NCI-H1105 (cell line): ENCODE measurements at places on chromosomes 11 and 22.

GRCh38 chr22:49330421-49331222 lies 497.1 kb downstream of the BRD1 start:
- DNase-seq: no peak

- peak; percentile 47 for DNase-seq
These were observed 5.7 kb downstream of the ZFTA start for GRCh38 chr11:63762654-63763495.

DNA sequence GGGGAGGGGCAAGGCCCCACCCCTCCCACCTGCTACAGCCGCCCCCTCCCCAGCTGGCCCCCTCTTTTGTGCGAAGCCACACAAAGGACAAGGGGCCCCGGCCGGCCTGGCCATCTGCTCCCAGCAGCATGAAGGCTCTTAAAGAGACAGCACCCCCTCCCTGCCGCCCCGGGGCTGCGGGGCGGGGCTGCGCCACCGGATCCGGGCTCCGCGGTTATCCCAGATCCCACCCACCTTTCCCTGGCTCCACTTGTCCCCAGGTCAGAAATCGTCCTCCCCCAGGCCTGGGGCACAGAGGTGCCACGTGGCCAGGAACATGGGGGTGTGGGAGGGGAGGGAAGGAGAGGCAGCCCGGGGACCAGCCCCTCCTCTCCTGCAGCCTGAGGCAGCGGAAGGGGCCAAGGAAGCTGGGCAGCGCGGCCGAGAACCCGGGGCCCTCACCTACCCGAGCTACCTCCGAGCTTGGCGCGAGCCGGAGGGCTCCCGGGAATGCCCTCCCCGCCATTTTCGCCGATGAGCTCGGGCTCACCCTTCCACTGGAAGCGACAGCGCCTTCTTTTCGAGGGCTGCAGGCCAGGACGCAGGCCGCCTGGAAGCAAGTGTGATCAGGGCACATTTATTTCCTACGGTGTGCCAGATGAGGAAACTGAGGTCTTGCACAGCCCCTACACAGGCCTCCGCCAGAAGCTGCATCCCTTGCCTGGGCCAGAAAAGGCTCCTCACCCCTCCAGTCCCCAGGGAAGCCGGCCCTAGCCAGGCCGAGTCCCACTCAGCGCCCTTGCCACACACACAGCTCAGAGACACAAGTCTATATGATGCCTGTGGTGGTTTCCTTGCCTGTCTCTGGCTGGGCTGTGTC lies 2.5 kb upstream of the RCOR2 start:
- no peak for DNase-seq

DNA sequence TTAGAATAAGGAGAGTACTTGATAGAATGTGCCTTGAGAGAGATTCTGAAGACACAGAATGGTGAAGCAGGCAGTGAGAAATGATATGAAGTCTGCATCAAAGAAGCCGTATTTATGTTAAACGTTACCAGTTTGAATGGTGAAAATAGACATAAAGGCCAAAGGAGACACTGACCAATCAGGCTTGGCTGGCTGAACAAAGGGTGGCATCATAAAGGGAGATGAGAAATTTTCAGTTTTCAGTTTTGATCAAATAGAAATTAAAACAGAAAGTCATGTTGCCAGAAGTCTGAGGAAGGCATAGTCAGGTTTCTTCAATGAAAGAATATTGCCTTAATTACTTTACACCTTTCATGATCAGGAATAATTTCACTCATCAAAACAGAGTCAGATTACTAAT lies 6.6 kb downstream of the OR51F1 start:
- DNase-seq: no peak
